Neural crest cell (in vitro differentiated cells): ENCODE measurements at places on chromosomes 3 and 15. TPM values are rescaled to one million over a fixed set of nuclear protein-coding genes. Genes with fewer than 3 reads are reported as not detected.
A peak's percentile ranks its signal among the peaks of the same experiment; 100 is the strongest.

UBAP1L gene
- total RNA-seq, result 3.6 and 4.5 TPM in 2 replicates

DNA sequence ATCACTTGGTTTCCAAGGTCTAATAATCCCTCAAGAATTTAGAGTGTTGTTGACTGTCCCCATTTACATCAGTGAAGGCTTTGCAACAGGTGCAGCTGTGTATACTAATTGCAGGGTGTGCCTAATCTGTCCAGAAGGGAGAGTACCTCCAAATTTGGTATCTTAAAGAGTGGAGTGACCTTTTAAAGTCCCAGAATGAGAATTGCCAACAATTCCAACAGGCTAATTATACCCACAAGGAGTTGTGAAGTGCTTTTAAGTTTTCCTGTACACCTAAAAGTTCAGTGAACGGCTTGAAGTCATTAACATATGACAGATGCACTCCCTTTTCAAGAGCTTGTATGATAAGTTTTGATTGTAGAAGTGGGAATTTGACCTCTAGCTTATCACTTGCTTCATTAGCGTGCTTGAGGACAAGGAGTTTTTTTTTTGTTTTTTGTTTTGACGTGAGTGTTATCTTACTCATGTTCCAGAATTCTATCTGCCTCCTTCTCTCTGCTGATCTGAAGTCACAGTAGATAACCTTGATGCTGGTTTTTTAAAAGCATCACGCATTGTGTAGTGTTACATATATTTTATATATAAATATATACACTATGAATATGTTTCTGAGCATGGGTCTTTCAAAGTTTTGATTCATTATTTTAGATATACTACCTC, 26.3 kb downstream of the CDIN1 start:
- no peak for DNase-seq
- H3K27me3 ChIP-seq, result no peaks in the 10 kb centered on the region
- no peak overlapping the region for H3K27ac ChIP-seq

- no peaks in the 10 kb centered on the region for H3K4me1 ChIP-seq
- H3K27ac ChIP-seq, result no peak overlapping the region
- H3K27me3 ChIP-seq, result no peaks in the 10 kb centered on the region
- H3K36me3 ChIP-seq, result no peaks in the 10 kb centered on the region
- no peak for DNase-seq
Observed at GRCh38 chr3:79872483-79872882, 104.7 kb upstream of the ROBO1 start.

DNA sequence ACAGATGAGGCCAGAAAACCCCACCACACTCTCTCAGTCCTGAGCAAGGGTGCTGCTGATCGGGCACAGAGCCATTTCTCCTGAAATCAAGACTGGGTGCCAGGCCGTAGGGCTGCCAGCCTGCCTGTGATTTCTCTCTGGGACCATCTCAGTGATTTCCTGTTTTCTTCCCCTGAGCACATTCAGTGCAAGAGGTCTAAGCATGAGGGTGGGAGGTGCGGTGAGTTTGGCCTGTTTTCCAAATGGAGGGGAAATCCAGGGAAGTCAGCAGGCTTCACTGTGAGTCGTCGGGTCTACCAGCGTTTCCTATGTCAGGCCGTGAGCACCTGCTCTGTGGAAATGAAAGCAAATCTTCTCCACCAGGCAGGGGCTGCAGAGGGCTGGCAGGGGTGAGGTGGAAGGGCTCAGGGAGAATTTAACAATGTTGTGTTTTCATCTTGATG, 82.3 kb downstream of the ST6GAL1 start:
- H3K4me3 ChIP-seq, result no peak overlapping the region
- peaks cover 11% of the 10 kb centered on the region for H3K4me1 ChIP-seq
- H3K27me3 ChIP-seq, result no peaks in the 10 kb centered on the region
- no peak for DNase-seq
- peaks cover 12% of the 10 kb centered on the region for H3K36me3 ChIP-seq

CDC25A gene
- 58.4 and 63.0 TPM in 2 replicates for total RNA-seq

- no peak for DNase-seq
- H3K27me3 ChIP-seq, result no peaks in the 10 kb centered on the region
- H3K4me3 ChIP-seq, result no peak overlapping the region
- H3K36me3 ChIP-seq, result peaks cover 38% of the 10 kb centered on the region
- H3K4me1 ChIP-seq, result no peaks in the 10 kb centered on the region
Observed at GRCh38 chr3:25603703-25604102, 61.0 kb downstream of the TOP2B start.

- peaks cover 48% of the 10 kb centered on the region for H3K4me1 ChIP-seq
- peak overlapping the region; percentile 89 for H3K4me3 ChIP-seq
- H3K27ac ChIP-seq, result no peak overlapping the region
- peak; percentile 50 for DNase-seq
- no peaks in the 10 kb centered on the region for H3K36me3 ChIP-seq
Observed at GRCh38 chr3:169147238-169148008, 516.1 kb downstream of the MECOM start.

DNA sequence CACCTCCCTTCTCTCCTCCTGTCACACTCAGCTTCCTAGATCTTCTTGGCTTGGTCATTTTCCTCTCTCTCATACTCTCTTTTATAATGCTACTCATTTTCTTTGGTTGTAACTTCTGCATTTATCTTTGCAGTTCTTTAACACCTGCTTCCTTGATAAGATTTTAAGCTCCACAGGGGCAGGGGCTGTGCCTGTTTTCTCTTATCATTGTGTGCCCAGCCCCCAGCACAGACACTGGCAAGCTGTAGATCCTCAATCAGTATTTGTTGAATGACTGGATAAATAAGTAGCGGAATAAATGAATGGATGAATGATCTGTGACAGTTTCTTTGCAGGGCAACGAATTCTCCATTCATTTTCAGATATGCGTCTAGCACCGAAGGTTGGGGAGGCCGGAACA, 64.3 kb upstream of the MEX3B start:
- no peak overlapping the region for H3K4me3 ChIP-seq
- no peak overlapping the region for H3K27ac ChIP-seq
- peaks cover 6% of the 10 kb centered on the region for H3K4me1 ChIP-seq
